ENCODE measurements at places on chromosomes 12 and 14. TPM values are rescaled to one million over a fixed set of nuclear protein-coding genes. Genes with fewer than 3 reads are reported as not detected.

Gene IFI27
- polyA plus RNA-seq: 1,595 TPM

Gene OAS1
- polyA plus RNA-seq: 109 TPM

Gene EML5
- 0.23 TPM for polyA plus RNA-seq

Gene MYO1H
- not detected for polyA plus RNA-seq

Gene DPPA3
- polyA plus RNA-seq: not detected

DNA sequence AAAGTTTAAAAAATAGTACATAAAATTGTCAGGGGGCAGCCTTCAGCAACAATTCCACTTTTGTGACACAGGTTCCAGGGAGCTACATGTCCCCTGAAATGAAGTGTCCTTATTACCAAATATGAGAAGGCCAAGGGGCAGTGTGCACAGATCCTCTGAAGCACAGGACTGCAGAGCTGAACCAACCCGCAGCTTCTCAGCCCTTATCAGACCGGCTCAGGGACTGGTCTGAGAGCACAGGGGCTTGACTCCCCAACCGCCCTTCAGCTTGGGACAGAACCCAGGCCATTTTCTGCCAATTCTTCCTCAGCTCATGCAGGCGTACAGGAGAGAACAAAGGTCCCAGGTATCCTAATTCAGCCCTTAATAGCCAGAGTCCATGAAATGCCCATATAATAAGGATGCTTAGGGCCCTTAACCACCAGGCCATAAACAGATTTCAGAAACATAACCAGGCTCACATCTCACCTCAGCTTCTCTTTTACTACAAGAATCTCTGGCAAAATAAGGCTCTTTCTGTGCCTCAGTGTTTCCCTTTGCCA lies 221.3 kb downstream of the ANO2 start:
- H3K27me3 ChIP-seq: no peaks in the 10 kb centered on the region
- H3K4me3 ChIP-seq: no peak overlapping the region
- DNase-seq: no peak
- H3K36me3 ChIP-seq: no peaks in the 10 kb centered on the region

GRCh38 chr12:47318963-47319362 lies 239.2 kb upstream of the AMIGO2 start:
- no peak overlapping the region for H3K27ac ChIP-seq
- no peaks in the 10 kb centered on the region for H3K36me3 ChIP-seq
- H3K4me1 ChIP-seq: peaks cover 11% of the 10 kb centered on the region
- no peak overlapping the region for H3K4me3 ChIP-seq
- no peak for DNase-seq
- H3K27me3 ChIP-seq: no peaks in the 10 kb centered on the region

GRCh38 chr14:92684801-92685560 lies 63.4 kb downstream of the LGMN start:
- H3K27ac ChIP-seq: no peak overlapping the region
- peaks cover 30% of the 10 kb centered on the region for H3K4me1 ChIP-seq
- DNase-seq: peak; percentile 67

- no peaks in the 10 kb centered on the region for H3K36me3 ChIP-seq
- DNase-seq: no peak
- no peaks in the 10 kb centered on the region for H3K4me1 ChIP-seq
- H3K4me3 ChIP-seq: no peak overlapping the region
- no peaks in the 10 kb centered on the region for H3K27me3 ChIP-seq
- no peak overlapping the region for H3K27ac ChIP-seq
Observed at GRCh38 chr12:65586796-65587195, 237.5 kb upstream of the HMGA2 start.
